NCI-H2107 (cell line): ENCODE measurements at places on chromosomes 1 and 21.

GRCh38 chr1:40831001-40831732 lies 31.0 kb downstream of the CITED4 start:
- no peak for DNase-seq

DNA sequence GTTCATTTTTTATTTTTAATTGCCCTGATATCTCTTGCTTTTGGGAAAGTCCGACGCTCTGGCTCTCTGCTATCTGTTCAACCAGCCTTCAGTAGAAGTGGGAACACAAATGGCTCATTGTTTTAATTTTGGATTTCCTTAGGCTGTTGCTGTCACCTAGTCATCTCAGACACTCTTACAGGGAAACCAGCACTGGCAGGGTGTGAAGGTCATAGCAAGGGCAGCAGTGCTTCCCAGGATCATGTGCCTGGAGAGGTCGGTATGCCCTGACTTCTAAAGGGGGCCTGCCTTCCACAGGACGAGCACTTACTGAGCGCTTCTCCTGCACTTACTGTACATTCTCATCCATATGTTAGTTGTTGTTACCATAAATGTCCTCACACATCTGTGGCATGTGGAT lies 224.2 kb downstream of the DISC1 start:
- no peak for DNase-seq

- DNase-seq = no peak
These were observed 10.1 kb downstream of the GNG4 start for GRCh38 chr1:235639226-235640205.

GRCh38 chr1:202807926-202808757 lies at the start of gene KDM5B:
Gene KDM5B (minus strand): TSS chr1:202808421. CDS start chr1:202808305, 116 bp downstream.
- DNase-seq = peak; percentile 19

- DNase-seq = no peak
These were observed 51.7 kb downstream of the ABCA4 start for GRCh38 chr1:94068999-94069918.

DNA sequence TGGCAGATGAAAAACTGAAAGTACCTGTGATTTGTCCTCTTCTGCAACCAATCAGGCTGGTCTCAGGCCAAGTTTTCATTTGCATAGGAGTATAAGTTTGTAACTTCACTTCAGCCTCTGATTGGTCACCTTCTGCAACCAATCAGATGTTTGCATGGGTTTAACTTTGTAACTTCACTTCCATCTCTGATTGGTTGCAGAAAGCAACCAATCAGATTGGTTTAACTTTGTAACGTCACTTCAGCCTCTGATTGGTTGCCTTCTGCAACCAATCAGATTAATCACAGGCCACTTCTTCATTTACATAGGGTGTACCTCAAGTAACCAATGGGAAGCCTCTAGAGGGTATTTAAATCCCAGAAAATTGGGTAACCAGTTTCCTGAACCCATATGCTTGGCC lies 18.9 kb upstream of the TUT4 start:
- DNase-seq = no peak

GRCh38 chr1:212928323-212929291 lies 21.7 kb upstream of the VASH2 start:
- DNase-seq = no peak

DNA sequence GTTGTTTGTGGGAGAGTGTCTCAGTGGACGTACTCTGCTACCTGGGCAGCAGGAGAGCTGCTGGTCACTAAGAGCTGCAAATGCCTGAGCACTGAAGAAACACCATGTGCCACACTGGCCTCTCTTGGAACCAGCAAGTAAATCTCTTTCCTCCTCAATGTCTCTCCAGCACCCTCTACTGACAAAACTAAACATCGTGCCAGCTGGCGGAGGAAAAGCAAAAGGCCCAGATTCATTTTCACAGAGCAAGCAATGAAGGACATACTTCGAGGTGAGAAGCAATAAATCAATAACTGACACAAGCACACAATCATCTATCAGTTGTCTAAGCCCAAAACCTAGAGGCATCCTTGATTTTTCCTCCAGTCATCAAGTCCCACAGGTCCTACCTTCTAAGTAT lies 78.1 kb downstream of the RERE start:
- no peak for DNase-seq

DNA sequence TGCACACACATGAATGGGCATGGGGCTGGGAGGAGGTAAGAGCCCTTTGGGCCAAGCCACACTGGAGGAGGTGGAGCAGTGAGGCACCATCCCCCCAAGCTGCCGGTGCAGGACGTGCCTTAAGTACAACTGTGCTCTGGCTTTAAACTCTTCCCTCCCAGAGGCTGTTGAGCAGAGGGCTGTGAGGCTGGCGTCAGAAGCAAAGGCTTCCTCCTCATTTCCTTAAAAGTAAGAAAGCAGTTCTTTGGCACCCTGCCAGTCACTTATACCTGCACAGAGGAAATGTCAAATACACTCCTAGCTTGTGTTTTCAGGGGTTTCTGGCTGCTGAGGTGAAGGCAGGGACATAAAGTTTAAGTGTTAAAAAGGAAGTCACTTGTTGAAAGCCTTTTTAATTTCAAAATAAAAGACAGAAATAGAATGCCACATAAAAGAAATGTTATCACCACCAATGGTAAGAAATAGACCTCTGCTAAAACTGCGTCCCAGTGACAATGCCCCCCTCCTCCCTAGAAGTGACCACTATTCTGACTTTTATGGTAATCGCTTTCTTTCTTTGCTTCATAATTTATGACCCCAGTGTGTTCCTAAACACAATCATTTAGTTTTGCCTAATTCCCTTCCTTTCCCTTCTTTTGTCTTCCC lies 33.0 kb downstream of the LAMC2 start:
- DNase-seq = no peak

GRCh38 chr21:25507522-25507921 lies 99.8 kb downstream of the MRPL39 start:
- no peak for DNase-seq

GRCh38 chr1:119294199-119294598 lies 74.4 kb upstream of the HAO2 start:
- no peak for DNase-seq

GRCh38 chr21:46069166-46069565 lies 28.7 kb upstream of the COL6A2 start:
- no peak for DNase-seq

GRCh38 chr1:167237000-167237399 lies 16.3 kb downstream of the POU2F1 start:
- no peak for DNase-seq

GRCh38 chr1:212098310-212098709 lies 62.8 kb downstream of the DTL start:
- no peak for DNase-seq

GRCh38 chr1:210464519-210465039 lies 135.9 kb downstream of the HHAT start:
- DNase-seq = no peak

GRCh38 chr1:109933856-109934711 lies 23.4 kb downstream of the CSF1 start:
- no peak for DNase-seq

DNA sequence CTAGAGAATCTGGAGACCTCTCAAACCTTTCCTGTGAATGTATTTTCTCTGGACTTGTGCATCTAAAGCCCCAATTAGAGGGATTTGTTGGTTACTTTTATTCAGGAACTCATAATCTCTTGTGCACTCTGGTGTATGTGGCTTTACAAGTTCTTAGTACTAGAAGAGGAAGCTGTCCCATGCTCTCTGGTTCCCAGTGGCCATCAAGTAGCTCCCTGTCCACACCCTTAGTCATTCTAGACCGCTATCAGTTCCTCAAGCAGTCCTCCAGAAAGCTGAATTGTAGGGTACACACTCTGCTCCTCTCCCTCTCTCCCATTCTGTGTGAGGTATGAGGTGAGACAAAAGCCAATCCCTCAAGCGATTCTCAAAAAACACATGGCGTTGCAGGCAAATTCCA lies 470.3 kb downstream of the PTPRC start:
- no peak for DNase-seq

GRCh38 chr1:119250299-119250698 lies 109.8 kb upstream of the WARS2 start:
- no peak for DNase-seq

DNA sequence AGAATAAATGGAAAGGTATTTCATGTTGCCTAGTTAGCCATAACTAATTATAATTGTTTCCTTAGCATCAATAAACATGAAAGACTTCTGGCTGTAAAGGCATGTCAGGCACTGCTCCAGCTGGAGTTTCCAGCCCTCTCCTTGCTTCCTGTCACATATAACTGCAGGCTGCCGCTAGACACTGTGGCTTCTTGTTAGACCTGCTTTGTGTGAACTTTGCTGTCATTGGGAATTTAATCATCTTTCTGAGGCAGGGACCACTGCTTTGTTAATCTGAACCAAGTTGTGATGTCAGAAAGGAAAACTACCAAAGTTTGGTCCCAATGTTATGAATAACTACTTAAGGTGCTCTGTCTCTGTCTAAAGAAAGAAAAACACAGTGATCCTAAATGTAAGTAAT lies 90.3 kb upstream of the DUSP10 start:
- DNase-seq = no peak

GRCh38 chr1:77412069-77412819 lies 130.4 kb downstream of the AK5 start:
- no peak for DNase-seq

GRCh38 chr1:165699577-165699976 lies 1.2 kb upstream of the ALDH9A1 start:
- no peak for DNase-seq

GRCh38 chr1:166673722-166674121 lies 165.6 kb upstream of the POGK start:
- DNase-seq = no peak

GRCh38 chr1:18637511-18637960 lies 6.9 kb downstream of the PAX7 start:
- no peak for DNase-seq

DNA sequence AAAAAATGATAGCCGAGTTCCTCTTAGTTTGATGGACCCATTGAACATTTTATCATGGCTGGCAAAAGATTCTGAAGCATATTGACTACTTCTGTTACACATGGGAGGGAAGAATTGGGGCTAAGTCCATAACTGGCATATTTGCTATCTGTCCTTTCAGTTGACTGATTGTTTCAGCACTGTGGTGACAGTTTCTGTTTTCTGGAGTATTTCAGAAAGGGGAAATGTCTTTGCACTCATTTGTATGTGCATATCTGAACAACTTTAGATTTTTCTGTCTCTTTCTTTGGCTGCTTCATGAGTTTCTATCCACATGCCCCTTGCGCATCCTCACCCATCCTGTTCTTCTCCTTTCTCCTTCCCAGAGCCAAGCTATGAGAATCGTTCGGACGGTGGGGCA lies 33.2 kb downstream of the SPATA46 start:
- DNase-seq = no peak

GRCh38 chr1:164423136-164423535 lies 135.8 kb upstream of the PBX1 start:
- DNase-seq = no peak

DNA sequence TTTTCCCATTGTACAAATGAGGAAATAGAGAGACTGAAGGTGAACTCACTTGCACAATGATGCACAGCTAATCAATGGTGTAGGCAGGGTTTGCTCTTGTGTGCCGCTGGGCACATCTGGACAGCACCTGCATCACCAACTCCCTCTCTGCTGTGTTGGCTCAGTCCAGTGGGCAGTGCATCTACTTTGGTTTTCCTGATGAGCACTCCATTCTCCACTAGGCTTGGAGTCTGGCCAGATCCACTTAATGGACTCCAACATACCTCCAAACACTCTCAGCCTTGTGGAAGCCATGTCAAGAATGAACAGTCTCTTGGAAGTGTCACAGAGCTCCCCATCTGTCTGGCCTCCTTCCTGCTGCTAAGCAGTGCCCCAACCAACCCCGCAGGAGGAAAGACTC lies 152.2 kb downstream of the HIVEP3 start:
- no peak for DNase-seq

DNA sequence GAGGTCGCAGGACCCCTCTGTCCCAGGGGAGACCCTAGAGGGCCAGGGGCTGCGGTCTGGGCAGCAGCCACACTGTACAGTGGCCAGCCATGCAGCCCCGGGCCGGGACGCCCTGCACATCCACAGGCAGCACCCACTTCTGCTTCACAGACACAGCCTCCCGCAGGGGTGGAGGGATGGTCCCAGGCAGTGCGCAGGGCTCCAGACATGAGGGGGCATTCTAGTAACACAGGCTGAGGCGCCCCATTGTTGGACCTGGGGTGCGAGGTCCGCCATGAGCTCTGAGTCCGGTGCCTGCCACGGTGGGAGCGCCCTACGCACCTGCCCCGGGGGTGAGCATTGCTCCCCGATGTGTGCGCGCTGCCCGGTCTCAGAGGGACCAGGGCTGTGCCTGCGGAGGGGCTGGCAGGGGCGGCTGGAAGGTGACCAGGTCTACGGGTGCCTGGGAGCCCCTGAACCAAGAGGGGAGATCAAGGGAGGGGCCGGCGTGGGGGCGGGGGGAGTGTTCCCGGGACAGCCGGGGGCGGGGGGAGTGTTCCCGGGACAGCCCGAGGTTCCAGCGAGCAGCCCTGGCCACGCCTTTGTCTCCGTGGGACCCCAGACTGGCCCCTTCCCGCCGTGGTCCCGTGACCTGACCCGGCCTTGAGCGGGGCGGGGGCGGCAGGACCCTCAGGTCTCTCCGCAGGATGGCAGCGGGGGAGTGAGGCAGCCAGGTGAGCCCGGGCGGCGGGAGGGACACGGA lies 4.5 kb downstream of the MMEL1 start:
- no peak for DNase-seq

GRCh38 chr1:214838351-214838750 lies 235.4 kb downstream of the CENPF start:
- no peak for DNase-seq

- DNase-seq = no peak
These were observed 32.0 kb upstream of the PRDX6 start for GRCh38 chr1:173445164-173445563.

GRCh38 chr21:43361493-43362296 lies 65.2 kb downstream of the SIK1 start:
- DNase-seq = no peak

GRCh38 chr1:15007368-15007767 lies 146.2 kb upstream of the TMEM51 start:
- no peak for DNase-seq

DNA sequence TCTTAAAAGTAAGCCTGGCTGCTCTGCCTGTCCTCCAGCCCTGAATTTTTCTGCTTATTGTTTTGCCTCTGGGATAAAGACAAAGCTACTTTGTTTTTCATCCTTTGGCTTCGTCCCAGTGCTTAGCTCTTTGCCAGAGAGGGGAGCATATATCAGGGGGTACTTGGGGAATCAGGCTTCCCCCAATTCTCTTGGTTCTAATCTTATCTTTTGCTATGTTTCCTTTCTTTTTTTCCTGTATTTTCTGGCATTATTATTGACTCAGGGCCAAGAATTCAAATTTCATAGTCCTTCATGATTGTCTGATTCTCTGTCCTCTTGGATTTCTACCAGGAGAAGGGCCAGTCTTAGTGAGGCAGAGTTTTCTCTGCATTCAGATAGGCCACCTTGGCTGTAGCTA lies 51.2 kb downstream of the GIPC2 start:
- no peak for DNase-seq

- no peak for DNase-seq
These were observed 145.0 kb downstream of the DHRS3 start for GRCh38 chr1:12472798-12473551.

GRCh38 chr1:233144434-233144833 lies 151.1 kb downstream of the PCNX2 start:
- DNase-seq = no peak

- DNase-seq = no peak
These were observed 3.0 kb upstream of the PKN2 start for GRCh38 chr1:88680911-88681622.

GRCh38 chr1:43887748-43888147 lies 45.9 kb upstream of the ARTN start:
- no peak for DNase-seq

- DNase-seq = no peak
These were observed 14.8 kb downstream of the CD2 start for GRCh38 chr1:116769104-116769452.

GRCh38 chr1:28456078-28456477 lies 49.8 kb upstream of the RCC1 start:
- DNase-seq = no peak
